ENCODE measurements at places on chromosomes 3 and 15.

- no peak for DNase-seq
Measured at GRCh38 chr15:94588993-94589392, 357.6 kb downstream of the MCTP2 start.

- DNase-seq: no peak
Measured at GRCh38 chr15:100264994-100265640, 76.7 kb downstream of the ADAMTS17 start.

GRCh38 chr15:42053010-42053409, 32.2 kb upstream of the PLA2G4E start:
- DNase-seq: no peak

GRCh38 chr3:44074181-44074580, 167.5 kb upstream of the TOPAZ1 start:
- DNase-seq: no peak

GRCh38 chr15:34339946-34340345, 2.4 kb upstream of the SLC12A6 start:
- no peak for DNase-seq

- DNase-seq: no peak
Measured at GRCh38 chr3:61901496-61901895, 340.1 kb downstream of the PTPRG start.

GRCh38 chr3:24550588-24550987, 55.9 kb upstream of the THRB start:
- no peak for DNase-seq

DNA sequence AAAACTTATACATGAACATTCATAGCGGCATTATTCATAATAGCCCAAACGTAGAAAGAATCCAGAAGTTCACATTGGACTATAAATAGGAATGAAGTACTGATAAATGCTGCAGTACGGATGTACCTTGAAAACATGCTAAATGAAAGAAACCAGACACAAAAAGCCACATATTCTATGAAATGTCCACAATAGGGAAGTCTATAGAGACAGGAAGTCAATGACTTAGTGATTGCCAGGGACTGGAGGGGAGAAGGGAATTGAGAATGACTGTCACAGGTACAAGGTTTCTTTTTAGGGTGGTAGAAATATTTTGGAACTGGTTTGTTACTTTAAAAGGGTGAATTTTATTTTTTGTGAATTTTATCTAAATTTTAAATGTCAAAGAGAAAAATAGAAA, 71.4 kb upstream of the SKOR1 start:
- DNase-seq: no peak

GRCh38 chr15:86661580-86661979, 581.9 kb downstream of the AGBL1 start:
- DNase-seq: no peak

DNA sequence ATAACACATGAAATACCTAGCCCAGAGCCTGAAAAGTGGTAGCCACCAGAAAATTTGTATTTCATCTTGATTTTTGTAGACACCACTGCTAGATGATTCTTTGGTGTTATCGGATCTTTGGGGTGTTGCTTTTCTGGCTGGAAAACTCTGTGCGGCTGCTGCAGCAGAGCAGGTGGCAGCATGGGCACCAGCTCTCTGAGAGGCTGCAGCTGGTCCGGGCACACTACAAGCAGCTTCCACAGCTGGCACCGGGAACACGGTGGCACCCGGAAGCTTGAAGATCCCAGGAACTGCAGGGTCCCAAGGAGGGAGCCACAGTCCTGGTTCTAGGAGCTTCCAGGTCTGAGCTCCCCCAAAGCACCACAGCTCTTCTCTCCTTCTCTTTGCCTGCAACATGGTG, 211.7 kb upstream of the MLF1 start:
- DNase-seq: no peak

GRCh38 chr3:54691289-54691771, 236.5 kb downstream of the LRTM1 start:
- no peak for DNase-seq

- no peak for DNase-seq
Measured at GRCh38 chr3:46955801-46956259, 20.7 kb downstream of the CCDC12 start.

DNA sequence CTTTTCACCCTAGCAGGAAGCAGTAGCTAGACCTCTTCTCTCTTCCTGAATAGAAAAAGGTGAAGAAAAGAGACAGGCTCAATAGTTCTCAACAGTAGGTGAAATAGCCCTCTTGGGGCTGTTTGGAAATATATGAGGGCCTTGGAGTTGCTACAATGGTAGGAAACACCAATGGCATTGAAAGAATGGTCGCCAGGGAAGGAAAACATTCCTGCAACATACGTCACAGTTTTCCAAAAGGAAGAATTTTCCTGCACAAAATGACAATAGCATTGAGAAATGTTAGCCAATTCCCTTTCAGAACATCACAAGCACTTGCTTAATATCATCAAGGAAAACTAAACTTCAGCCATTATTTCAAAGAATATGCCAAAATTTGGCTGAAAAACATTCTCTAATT, 484.5 kb downstream of the IGSF11 start:
- no peak for DNase-seq

- DNase-seq: no peak
Measured at GRCh38 chr15:71804695-71805470, 5.5 kb upstream of the NR2E3 start.

DNA sequence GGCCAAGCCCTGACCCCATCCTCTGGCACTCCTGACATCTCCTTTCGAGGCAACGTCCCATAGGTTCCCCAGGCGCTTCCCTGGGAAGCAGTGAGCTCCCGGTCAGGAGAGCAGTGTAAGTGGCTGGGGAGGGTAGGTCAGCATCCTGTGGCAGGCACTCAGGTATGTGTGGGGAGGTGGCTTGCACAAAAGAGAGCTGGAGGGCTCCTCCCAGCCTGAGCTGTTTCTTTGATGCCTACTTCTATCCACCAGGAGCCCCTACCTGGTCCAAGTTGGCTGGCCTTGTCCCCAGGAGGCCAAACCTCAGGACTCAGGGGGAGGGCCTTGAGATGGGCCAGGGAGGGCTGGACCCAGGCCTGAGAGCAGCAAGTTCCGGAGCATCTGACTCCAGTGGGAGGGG, 31.7 kb upstream of the LINGO1 start:
- no peak for DNase-seq

Measured in head of caudate nucleus (tissue), 42 donors.